ENCODE measurements at places on chromosomes 4 and X.

- DNase-seq = peak; percentile 35
These were observed 4.9 kb upstream of the TLR8 start for GRCh38 chrX:12901486-12901885.

DNA sequence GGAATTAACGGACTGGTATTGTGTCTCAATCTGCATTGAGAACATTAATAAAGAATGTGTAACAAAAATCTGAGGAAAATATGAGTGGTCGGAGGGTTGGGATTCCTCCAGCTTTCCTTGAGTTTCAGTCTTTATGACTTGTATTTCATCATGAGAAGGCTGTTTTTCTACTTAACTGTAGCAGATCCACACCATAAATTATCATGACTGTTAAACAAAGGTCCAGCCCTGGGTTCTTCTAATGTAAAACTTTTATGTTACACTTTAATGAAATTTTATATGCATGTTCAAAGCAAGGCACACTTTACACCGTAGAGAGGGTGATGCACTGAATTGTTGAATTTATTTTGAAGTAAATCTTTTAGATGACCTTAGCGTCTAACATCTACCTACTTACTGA, 7.0 kb downstream of the AFF2 start:
- DNase-seq = peak; percentile 63

GRCh38 chr4:141587897-141588296, 48.5 kb upstream of the IL15 start:
- DNase-seq = peak; percentile 42

DNA sequence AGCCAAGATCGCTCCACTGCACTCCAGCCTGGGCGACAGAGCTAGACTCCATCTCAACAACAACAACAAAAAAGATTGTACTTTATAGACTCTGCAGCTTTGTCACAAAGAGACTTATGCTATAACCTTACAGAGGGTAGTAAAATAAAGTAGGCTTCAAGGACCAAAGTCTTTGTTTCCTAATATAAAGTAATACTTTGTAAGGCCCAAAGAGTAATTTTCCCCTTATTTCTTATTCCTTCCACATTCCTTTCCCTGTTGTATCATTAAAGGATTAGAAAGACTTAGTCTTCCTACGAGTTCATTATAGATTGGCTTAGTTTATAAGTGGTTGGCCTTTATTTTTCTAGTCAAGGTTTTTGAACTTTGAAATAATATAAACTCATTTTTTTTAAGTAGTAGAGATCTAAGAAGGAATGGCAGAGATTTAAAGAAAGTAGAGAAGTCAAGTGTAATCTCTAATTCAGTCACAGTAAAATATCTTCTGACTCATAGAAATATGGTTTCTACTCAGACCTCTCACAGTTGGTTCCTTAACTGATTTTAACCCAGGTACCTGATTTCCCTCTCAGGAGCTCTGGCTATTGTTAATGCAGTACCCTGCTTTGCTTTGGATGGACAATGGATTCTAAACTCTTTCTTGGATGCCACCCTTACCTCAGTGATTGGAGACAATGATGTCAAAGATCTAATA, 26.2 kb downstream of the YY2 start:
- DNase-seq = no peak

DNA sequence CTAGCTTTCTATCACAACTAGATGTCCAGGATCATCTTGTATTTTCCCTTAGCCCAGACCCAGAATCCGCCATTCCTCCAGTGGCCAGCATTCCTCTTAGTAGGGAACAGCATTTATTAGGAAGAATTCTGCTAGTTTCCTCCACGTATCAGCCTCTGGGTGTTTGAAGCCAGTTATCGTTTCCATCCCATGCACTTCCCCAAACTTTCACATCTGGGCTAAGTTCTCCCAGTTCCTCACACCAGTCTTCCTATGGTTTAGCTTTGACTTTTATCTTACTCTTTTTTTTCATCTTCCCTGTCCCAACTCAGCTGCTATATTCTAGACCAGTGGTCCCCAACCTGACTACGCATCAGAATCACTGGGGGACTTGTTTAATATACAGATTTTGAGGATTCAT, 53.5 kb upstream of the PRSS48 start:
- no peak for DNase-seq

GRCh38 chrX:14386981-14387380, 142.4 kb upstream of the GLRA2 start:
- DNase-seq = peak; percentile 17
